ENCODE measurements at places on chromosomes 12 and 14. TPM values are rescaled to one million over a fixed set of nuclear protein-coding genes. Genes with fewer than 3 reads are reported as not detected.

RNASE4 gene
- 31.9 TPM for total RNA-seq

ABCD2 gene
- 0.09 TPM for total RNA-seq

MYO1H gene
- not detected for total RNA-seq

C1RL gene
- total RNA-seq = 44.0 TPM

SLC39A5 gene
- 0.47 TPM for total RNA-seq

ARG2 gene
- total RNA-seq = 0.34 TPM

MANSC4 gene
- not detected for total RNA-seq

BHLHE41 gene
- 2.0 TPM for total RNA-seq

YLPM1 gene
- 19.0 TPM for total RNA-seq

CFAP251 gene
- total RNA-seq = 1.4 TPM

HOMEZ gene
- total RNA-seq = 3.3 TPM

IKZF4 gene
- 1.4 TPM for total RNA-seq

TAS2R30 gene
- total RNA-seq = 3.5 TPM

All from bronchial smooth muscle cell (primary cell).